Suprapubic skin (tissue), 4 donors: ENCODE measurements at places on chromosomes 5 and 9.

- no peak for DNase-seq
These were observed 215.7 kb downstream of the PAX5 start for GRCh38 chr9:36818242-36818938.

- no peak for DNase-seq
These were observed 253.0 kb downstream of the CDH10 start for GRCh38 chr5:24391816-24392215.

GRCh38 chr9:133396952-133397351 is 20.8 kb downstream of the STKLD1 start:
- DNase-seq = no peak

- no peak for DNase-seq
These were observed 83.1 kb upstream of the CPLX2 start for GRCh38 chr5:175788155-175788787.

DNA sequence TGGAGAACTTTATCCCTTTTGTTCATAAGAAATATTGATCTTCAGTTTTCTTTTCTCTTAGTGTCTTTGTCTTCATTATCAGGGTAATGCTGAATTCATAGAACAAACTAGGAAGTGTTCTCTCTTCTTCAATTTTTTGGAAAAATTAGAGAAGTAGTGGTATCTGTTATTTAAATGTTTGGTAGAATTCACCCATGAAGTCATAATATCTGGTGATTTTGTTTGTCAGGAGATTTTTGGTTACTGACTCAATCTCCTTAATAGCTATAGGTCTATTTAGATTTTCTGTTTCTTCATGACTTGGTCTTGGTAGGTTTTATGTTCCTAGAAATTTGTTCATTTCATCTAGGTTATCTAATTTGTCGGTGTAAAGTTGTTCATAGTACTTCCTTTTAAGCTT is 45.4 kb upstream of the STARD4 start:
- no peak for DNase-seq
